ENCODE measurements at places on chromosomes 2 and 18. TPM values are rescaled to one million over a fixed set of nuclear protein-coding genes. Genes with fewer than 3 reads are reported as not detected.

The RNF138 gene
- total RNA-seq, result 64.6 TPM

The NFU1 gene
- 24.4 TPM for total RNA-seq

The SPC25 gene
- 34.2 TPM for total RNA-seq

The SEPTIN10 gene
- 3.8 TPM for total RNA-seq

The ALPI gene
- total RNA-seq, result not detected

The RAB31 gene
- total RNA-seq, result 3.5 TPM

The TMEFF2 gene
- total RNA-seq, result not detected

The RFTN2 gene
- not detected for total RNA-seq

The AAK1 gene
- total RNA-seq, result 121 TPM

The WNT6 gene
- not detected for total RNA-seq

The FOXI3 gene
- not detected for total RNA-seq
